PC-3 (cell line): ENCODE measurements at places on chromosomes 1 and 21.
A peak's percentile ranks its signal among the peaks of the same experiment; 100 is the strongest.

- no peak for DNase-seq
These were observed 192.8 kb upstream of the POU3F1 start for GRCh38 chr1:38239258-38239835.

GRCh38 chr1:160017592-160017991, 14.2 kb downstream of the PIGM start:
- DNase-seq: no peak

DNA sequence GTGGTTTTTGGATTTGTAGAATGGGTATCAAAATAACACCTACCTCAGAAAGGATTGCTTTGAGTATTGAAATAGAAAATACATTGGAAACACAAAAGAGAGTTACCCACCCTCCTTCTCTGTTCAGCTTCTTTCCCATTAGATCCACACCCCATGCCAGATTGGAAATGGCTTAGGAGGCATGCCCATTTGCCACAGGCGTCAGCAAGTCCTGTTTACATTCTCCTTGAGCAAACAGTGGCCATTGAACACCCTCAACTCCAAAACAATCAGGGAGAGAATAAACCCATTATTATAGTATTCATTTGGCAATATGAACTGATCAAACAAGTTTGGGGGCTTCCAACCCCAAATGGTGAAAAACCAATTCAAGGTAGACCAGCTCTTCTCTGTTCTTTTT, 2.4 kb downstream of the ELAPOR1 start:
- no peak for DNase-seq

- DNase-seq: no peak
These were observed 7.4 kb upstream of the S100A10 start for GRCh38 chr1:152000964-152001630.

GRCh38 chr1:206495011-206495461, 12.3 kb upstream of the RASSF5 start:
- no peak for DNase-seq

DNA sequence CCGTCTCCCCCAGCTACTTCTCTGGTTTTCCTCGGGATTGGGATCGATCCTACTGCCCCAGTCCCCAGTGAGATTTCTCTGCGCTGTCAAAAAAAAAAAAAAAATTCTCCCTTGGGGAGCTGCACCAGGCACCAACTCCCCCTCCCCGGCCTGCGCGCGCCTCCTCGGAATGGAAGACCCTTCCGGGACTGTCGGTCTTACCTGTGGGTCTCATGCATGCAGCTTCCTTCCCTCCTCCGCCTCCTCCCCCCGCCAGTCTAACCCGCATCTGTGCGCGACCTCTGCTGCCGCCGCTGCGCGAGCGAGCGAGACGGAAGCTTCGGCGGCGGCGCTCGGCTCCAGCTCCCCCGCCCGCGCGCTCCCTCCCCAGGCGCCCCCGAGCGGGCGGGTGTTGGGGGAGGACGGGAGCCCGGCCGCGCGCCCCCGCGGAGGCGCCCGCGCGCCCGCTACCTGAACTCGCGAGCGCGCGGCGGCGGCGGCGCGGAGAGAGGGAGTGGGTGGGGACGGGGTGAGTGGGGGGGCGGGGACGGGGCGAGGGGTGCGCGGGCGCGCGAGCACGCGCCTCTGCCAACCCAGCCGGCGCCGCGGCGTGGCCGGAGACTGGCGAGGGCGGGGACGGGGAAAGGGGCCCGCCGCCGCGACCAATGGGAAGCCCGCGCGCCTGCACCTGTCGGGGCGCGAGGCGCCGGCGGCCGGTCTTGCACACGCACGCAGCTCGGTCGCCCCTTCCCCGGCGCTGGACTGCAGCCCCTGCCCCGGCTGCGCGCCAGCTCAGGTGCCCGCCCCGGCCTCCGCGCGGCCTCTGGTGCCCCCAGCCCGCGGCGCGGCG, at the start of gene SUSD4:
Gene SUSD4, minus strand, starts transcription at position 321 of the 829 bp plus-strand sequence. CDS start 751 bp downstream, outside the sequence.
- peak; percentile 21 for DNase-seq

- DNase-seq: peak; percentile 70
These were observed 36.6 kb downstream of the RABIF start for GRCh38 chr1:202852163-202852904.

GRCh38 chr1:198934901-198935305, 296.1 kb downstream of the PTPRC start:
- peak; percentile 36 for DNase-seq

DNA sequence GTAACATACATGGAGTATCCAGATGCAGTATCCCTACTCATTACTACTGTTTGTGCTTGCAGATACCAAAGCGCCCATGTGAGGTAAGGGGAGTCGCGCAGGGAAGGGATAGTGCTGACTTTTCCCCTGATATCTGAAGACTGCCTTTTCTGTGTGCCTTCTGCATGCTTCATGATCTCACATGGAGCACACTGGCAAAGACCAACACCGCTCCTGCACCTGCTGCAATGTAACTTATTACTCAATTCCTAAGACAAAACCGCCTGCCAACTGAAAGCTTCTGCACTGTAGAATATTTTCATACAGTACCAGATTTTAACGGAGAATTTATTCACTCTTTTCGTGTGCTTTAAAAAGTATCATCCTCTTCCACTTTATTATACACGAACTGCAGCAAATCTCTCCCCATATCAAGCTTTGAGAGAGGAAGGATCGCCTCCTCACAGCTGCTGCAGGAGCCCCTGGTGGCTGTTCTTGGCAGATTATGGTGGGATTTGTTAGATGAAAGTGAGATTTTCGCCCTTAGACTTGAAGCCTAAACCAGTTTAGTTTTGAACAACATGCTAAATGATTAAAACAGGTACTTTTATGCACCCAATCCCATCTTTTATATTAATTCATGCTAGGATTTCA, 99.1 kb downstream of the PTPN14 start:
- no peak for DNase-seq

DNA sequence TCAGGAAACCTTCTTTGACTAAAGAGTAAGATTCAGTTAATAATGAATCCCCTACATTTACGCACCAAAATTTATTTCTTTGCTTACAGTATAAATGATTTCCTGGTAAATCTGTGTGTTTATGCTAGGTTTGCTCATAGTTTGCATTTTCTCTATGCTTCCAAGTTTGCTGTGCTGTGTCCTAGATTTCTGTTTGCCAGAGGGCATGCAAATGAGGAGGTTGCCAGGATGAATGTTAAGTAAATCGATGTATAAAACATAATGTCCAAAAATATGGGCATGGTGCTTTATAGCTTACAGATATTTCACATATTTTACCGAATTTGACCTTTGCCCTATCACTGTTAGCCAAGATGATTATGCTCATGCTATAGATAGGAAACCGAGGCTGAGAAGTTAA, 63.8 kb downstream of the TBX19 start:
- DNase-seq: no peak

DNA sequence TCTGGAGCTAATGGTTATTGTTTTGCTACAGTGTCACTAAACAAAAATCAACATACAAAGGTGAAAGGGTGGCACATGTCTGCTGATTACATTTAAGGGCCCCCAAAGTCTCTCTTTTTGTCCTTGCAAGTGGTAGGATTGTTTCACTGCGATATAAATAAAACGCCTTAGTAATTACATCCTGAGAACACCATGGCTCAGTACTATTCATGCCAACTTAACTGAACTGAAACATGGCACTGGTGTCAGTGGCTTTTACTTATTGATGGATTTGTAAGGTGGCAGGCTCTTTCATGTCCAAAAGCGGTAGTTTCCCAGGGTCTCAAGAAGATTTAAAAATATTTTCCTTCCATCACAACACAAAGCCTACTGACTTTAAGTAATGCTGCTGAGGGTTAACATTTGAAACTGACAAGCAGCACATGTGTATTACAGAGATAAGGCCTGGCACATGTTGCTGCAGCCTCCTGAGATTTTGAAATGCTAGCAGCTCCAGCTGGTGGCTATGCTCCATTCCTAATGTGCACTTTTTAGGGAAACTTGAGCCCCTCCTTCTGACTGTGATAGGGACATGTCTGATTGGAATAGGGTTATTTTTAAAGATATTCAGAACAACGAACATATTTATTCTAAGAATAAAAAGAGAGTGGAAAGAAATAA, 86.8 kb downstream of the ATP1B1 start:
- no peak for DNase-seq

DNA sequence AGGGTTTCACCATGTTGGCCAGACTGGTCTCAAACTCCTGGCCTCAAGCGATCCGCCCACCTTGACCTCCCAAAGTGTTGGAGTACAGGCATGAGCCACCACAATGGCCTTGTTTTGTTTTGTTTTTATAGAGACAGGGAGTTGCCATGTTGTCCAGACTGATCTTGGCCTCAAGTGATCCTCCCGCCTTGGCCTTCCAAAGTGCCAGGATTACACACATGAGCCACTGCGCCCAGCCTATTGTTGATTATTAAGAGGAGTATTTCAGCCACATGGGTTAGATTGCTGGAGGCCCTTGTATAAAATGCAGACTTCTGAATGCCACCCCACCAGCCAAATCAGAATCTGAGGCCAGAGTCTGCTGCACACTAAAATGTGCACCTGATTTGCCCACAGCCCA, 57.2 kb upstream of the ANGPTL1 start:
- DNase-seq: no peak

DNA sequence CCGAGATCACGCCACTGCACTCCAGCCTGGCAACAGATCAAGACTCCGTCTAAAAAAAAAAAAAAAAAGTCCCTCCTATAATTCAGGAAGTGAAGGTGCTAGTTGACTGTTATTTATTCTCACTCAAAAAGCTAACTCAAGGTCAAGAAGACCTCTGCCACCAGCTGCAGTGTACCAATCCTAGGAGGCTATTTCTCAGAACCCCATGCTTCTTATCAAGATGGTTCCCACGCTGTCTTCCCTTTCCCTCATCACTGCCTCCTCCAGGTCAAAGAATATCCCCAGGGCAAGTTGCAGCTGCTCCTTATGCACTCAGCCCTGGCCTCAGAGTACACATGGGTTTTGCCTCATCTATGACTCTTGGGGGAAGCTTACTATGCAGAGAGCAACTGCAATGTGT, 53.6 kb downstream of the RERE start:
- no peak for DNase-seq

GRCh38 chr21:33162436-33162951, 67.2 kb upstream of the IFNAR2 start:
- no peak for DNase-seq

GRCh38 chr1:39759436-39759726, 11.8 kb downstream of the OXCT2 start:
- no peak for DNase-seq

DNA sequence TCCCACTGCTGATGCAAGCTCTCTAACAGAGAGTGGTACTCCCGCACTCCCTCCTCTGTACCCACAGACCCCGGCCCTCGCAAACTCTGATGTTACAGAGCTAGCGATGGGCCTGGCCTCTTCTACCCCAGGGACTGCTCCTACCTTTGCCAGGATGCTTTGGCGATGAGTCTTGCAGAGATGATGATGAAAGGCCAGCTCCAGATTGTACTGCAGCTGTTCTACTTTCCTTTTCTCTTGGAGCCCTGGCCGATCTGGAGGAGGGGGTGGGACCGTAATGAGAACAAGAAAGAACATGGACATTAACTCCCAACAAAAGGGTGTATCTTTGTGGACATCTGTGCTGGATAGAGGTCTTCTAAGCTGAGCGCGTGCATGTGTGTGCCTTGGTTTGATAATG, 6.0 kb upstream of the LINGO4 start:
- no peak for DNase-seq

GRCh38 chr1:56573311-56573710, 6.1 kb downstream of the PLPP3 start:
- DNase-seq: no peak

DNA sequence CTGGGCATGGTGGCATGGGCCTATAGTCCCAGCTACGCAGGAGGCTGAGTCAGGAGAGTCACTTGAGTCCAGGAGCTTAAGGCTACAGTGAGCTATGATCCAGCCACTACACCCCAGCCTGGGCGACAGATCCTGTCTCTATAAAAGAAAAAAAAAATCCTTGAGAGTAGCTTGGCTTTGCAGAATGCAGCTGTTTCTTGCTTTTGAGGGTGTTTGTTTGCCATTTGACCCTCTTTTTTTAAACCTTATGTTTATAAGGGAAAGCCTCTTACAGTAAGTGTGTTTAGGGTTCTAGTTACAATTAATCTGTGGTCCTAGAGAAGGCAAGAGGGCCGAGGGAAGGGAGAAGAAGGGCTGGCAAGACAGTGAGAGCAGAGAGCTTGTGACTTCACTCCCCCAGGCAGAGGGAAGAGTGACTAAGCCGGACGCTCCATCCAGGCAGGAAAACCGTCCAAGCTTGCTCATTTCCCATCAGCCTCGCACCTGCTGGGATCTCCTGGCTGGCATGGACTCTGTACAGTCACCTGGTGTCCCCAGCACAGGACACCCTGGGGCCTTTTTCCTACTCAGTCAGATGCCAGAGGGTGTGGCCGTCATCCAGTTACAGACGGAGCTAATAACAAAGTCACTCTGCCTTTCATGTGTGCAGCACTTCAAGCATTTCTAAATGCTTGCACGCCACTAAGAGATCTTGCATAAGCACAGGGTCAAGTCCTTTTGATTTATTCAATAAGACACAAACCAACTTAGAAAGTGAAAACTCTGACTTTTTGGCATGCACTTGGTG, 55.5 kb upstream of the PSEN2 start:
- peak; percentile 100 for DNase-seq

DNA sequence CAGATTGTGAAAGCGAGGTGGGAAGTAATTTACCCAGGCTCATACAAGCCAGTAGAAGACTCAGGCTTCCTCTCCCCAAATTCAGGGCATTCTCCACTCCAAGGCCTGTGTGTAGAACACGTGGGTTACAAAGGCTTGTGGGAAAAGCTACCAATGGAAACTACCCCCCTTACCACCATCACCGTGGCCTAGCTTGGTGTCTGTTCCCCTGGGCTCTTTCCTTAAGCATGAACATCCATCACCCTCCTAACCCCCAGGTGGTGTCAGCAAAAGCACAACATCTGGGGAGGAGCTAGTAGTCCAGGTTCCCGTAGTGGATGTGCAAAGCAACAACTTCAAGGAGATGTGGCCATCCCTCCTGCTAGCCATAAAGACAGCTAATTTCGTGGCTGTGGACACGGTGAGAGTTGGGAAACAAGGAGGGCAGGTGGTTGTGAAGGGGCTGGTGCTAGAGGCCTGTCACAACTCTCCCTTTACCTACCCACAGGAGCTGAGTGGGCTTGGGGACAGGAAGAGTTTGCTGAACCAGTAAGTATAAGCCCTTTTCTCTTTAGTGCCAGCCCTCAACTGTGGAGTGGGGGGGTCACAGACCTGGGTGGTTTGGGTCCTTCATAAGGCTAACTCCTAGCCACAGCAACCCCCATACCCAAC, 701 bp upstream of the MUTYH start:
- no peak for DNase-seq

GRCh38 chr1:86277936-86278335, 118.2 kb downstream of the ODF2L start:
- DNase-seq: no peak

GRCh38 chr1:225762444-225762843, 15.2 kb upstream of the SRP9 start:
- DNase-seq: no peak

GRCh38 chr1:158813164-158813563, 18.0 kb upstream of the MNDA start:
- no peak for DNase-seq

DNA sequence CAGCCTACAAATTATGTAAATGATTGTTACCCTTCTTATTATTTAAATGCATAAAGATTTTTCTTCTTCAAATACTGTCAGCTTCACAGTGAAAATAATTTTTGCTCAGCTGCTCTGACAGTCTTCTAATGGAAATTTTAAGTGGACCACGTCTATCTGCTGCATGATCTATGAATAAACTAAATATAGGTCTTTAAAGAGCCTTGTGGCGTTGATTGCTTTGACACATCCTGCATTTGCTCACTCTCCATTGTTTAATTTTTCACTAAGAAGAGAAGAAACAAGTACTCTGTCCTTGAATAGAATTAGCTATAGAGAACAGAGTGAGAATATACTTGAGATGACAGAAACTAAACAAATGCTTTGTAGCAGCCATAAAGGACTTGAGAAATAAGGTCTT, 826.1 kb downstream of the MRPL39 start:
- DNase-seq: no peak
